GM04504 (cell line): ENCODE measurements at places on chromosomes 4 and X.
A peak's percentile ranks its signal among the peaks of the same experiment; 100 is the strongest.

DNA sequence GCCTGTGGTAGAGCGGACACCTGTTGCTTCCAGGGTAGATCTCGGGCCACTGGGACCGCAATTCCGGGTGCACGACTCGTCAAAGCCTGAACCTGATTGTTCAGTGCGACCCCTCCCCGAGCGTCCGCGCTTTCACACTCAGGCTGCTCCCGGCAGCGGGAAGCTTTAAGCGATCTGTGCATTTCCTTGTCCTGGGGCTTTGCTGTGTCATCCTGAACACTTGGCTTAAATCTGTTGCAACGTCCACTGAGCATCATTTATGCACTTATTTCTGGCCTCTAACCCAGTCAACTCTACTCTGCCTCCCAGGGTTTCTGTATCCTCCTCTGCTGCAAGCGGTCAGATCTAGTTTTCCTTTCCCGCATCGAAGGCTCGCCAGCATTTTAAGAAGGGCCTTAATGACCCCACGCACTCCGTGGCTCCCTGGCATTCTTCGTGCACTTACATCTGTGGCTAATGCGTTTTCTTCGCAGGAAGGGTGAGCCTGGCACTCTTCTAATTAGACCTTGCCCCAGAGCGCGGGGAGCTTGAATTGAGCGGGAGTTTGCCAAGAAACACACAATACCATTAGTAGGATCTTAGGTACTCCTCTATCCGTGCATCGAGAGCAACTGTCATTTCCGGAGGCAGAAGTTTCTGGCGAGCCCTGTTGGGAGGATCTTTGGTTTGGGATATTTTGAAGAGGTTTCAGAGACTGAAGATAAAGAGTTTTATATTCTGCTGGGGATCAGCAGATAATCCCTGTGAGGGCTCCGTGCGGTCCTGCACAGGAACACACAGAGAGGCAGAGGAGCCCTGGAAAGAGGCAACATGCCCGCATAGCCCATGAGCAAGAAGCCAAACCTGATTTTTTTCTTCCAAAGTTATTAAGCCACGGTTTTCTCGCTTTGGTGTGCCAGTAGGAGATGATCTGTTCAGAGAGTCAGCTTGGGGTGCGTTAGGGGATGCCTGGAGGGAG is 654 bp upstream of the DDIT4L start:
- DNase-seq: peak; percentile 23

DNA sequence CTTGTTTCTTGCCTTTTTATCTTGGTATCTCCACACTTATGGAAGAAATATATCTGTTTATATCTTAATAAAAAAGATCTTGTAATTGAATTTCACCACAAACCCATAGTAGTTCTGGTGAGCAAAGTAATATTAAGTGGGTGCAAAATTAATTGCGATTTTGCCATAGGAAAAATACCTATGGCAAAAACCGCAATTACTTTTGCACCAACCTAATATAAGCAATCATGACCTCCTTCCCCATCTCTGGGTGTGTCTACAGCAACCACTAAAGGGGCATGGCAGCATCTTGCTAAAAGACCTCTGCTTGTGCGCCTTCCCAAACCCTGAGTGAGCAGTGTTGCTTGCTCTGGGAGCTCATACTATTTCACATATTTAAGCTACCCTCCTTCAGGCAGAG is 124.2 kb upstream of the GUCY1A1 start:
- DNase-seq: no peak

GRCh38 chrX:123049071-123049625 is 134.9 kb upstream of the GRIA3 start:
- no peak for DNase-seq

DNA sequence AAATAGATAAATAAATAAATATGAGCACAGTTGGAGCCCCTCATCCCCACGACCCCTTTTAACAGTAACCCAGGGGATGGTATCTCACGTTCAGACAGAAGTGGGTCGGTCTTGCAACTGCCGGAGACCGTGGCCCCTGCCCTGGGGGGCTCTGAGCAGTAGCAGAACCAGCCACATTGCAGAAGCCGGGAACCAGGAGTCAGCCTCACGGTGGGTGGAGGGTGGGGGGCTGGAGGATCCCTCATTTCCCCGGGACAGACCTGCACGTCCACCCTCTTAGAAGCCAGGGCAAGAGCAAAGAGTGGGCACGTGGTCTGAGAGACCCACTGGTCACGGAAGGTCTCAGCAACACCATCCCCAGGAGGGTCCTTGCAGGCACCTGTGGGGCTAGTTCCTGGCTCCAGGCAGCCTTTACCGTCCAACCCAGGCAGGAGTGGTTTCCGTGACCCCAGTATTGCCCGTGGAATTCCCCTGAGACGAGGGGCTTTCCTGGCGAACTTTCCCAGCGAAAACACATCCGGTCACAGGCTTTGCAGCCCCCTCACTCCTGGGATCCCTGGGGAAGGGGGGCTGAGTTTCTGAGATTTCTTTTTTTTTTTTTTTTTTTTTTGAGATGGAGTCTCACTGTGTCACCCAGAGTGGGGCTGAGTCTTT is 8.8 kb upstream of the IL3RA start:
- DNase-seq: no peak

DNA sequence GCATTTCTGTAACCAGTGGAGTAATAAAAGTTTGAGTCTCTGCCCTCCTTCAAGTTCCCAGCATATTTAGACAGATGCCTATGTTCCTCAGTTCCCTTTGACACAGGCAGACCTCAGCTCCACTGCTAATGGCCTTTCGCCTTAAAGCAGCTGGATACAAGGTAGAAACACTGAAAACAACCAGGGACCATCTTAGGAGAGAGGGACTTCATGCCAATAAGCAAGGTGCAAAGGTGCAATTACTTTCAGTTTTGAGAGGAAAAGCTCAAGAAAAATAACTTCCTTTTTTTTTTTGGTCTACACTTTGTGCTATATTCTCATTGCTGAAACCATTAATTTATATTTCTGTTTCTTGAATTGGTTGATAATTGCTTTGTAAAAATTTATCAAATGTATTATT is 781.9 kb upstream of the GALNTL6 start:
- no peak for DNase-seq

GRCh38 chrX:49884290-49884862 is 5.1 kb downstream of the USP27X start:
- DNase-seq: peak; percentile 10

DNA sequence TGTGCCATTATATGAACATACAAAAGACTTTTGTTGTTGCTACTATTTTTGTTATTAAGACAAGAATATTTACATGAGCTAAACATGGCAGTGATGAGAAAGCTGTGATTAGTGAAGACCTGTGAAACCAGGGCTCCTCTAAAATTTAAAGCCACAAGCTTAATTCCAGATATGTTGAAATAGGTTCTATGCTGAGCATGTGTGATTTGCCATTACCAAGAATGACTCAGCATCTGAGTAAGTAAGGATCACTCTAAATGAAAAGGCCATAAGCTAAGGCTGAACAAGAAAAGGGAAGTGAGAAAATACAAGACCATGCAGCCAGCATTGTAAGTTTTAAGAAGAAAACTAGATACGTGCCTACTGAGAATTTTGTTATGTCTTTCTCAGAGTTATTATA is 75.9 kb upstream of the CAMK2D start:
- DNase-seq: peak; percentile 69
